AG20443 (cell line): ENCODE measurements at places on chromosomes 5 and 9.

DNA sequence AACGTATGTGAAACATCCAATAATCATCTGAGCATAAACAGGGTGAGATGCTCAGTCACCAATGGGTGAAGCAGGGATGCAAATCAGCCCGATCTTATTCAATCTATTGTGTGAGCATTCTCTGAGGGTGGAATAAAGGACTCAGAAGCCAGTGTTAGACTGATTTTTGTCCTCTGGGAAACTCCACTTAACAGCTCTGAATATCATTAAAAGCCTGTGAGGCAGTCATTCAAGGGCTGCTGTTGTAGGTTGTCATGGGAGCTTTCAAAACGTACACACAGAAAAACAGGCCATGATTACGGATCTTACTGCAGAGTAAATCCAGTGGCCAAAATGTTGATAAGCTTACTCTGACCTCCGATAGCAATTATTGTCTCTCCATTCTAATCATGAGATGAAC, 266.5 kb upstream of the EFNA5 start:
- DNase-seq: no peak

DNA sequence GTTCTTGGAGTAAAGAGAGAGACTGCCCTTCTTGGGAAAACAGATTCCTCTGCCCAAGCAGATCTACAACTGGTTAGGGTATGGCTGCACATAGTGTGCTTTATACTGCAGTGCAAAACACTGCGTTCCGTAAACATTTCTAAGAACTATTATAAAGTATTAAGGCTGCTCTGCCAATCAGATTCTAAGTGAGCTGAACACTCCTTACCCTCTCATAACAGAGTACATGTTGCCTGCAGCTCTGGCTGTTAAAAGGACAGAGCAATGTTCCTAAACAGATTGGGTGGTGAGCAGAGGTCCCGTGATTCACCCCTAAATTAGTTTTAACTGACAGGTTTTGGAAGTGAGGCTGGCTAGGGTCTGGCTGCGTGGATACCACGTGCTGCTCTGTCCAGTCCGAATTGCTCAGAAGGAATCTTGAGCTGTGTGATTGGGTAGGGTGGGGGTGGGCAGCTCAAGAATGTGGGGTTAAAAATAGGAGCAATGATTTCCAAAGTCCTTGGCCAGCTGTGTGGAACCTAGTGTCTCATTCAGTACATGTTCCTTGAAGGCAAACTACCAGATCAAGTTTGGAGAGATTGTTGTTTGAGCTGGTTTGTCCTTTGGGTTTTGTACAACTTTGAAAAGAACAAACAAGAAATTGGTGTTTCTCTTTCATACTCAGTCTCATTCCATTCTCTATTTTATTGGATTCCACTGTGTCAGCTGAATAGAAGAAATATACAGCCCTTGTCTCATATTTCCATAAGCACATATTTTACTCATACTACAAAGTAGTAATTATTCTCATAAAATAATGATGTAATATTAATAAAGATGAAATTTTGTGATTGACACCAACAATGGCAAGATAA, 497.6 kb upstream of the CD180 start:
- DNase-seq: peak; percentile 70

DNA sequence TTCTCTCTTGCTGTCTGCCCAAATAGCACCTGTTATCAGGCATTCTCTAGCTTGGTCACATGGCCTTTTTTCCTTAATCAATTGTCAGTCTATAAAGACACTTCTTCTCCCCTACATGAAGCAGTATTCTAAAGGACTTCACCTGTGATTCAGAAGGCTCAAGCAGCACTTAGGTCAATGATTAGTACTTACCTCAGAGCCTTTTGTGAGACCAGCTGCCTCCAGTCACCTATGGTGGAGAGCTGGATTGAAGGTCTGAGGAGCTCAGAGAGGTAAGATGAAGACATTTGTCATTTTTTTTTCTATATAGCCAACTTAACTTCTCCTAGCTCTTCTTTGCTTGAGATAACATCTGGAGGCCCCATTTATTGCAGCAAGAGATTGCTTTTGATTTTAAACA, 278.3 kb upstream of the PCSK5 start:
- DNase-seq: no peak

GRCh38 chr9:76707510-76707909, 56.7 kb upstream of the PCA3 start:
- no peak for DNase-seq

DNA sequence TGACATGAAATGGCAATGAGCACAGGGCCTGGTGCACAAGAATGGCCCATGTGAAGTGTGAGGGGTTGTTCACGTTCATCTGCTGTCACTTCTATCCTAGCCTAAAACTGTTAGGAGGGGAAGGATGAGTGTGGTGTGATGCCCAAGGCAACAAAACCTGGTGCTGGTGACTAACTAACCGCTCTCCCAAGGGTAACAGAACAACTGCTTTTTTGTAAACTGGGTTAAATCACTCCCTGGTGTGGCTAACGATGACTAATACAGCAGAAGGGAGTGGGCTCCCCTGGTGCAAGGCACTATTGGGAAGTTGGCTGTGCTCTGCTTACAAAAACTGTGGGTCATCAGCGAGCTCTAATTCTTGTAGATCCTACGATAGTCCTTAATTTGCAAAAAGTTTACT, 103.2 kb upstream of the VCAN start:
- peak; percentile 85 for DNase-seq

- no peak for DNase-seq
Observed at GRCh38 chr9:89515416-89515815, 17.5 kb upstream of the SEMA4D start.

GRCh38 chr9:35643046-35643445, 7.7 kb downstream of the SIT1 start:
- DNase-seq: no peak

- DNase-seq: peak; percentile 46
Observed at GRCh38 chr9:90870621-90871326, 69.2 kb downstream of the SYK start.

- peak; percentile 92 for DNase-seq
Observed at GRCh38 chr5:80082731-80083100, 47.6 kb downstream of the THBS4 start.

GRCh38 chr5:132052520-132052919, 7.9 kb upstream of the IL3 start:
- peak; percentile 5 for DNase-seq

DNA sequence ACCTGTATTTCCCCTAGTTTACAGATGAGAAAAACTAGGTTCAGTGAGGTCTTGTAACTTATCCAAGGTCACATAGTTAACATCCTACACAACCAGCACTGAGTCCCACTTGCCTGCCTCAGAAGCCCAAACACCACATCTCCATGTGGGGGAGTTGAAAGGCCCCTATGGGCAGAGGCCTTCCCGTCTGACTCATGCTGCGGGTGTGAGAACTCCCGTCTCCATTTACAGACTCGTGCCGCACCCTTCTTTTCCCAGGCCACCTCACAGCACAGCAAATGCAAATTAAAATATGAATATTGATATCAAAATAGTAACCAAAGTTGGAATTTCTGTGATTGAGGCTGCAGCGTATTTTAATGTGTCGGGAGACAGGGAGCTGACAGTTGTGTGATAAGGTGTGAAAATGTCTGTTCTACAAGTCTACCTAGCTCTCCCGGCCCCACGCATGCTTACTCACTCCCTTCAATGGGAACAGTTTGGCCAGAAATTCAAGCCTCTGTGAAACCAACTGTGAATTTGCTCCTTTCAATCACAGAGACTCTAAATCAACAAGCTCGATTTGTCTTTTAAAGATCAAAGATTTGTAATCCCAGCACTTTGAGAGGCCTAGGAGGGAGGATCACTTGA, 90.1 kb downstream of the CRB2 start:
- DNase-seq: no peak

- peak; percentile 69 for DNase-seq
Observed at GRCh38 chr5:6714226-6715041, 1.2 kb downstream of the TENT4A start.

GRCh38 chr9:78778861-78779374, 482.0 kb downstream of the PSAT1 start:
- no peak for DNase-seq

GRCh38 chr5:131186561-131187256, 16.0 kb downstream of the LYRM7 start:
- DNase-seq: no peak

GRCh38 chr5:67793418-67793817, 422.1 kb upstream of the PIK3R1 start:
- no peak for DNase-seq

DNA sequence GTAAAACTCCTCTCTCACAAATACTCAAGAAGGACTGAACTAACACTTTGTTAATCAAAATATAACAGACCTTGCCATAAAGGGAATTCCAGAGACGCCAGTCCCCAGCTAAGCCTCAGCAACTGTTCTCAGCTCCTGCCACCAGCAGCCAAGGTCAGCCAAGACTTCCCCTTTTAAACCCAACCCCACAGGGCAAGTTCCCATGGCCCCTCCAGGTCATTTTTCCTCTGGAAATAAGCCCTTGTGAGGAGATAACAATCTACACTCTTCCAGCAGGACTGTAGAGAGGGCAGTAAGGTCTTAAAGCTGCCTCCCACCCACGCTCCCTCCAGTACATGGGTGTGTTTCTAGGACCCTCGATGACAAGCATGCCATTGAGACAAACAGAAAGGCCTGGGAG, 78.3 kb downstream of the DPYSL3 start:
- no peak for DNase-seq

GRCh38 chr5:10564838-10565784, 1.2 kb downstream of the ANKRD33B start:
- peak; percentile 27 for DNase-seq

DNA sequence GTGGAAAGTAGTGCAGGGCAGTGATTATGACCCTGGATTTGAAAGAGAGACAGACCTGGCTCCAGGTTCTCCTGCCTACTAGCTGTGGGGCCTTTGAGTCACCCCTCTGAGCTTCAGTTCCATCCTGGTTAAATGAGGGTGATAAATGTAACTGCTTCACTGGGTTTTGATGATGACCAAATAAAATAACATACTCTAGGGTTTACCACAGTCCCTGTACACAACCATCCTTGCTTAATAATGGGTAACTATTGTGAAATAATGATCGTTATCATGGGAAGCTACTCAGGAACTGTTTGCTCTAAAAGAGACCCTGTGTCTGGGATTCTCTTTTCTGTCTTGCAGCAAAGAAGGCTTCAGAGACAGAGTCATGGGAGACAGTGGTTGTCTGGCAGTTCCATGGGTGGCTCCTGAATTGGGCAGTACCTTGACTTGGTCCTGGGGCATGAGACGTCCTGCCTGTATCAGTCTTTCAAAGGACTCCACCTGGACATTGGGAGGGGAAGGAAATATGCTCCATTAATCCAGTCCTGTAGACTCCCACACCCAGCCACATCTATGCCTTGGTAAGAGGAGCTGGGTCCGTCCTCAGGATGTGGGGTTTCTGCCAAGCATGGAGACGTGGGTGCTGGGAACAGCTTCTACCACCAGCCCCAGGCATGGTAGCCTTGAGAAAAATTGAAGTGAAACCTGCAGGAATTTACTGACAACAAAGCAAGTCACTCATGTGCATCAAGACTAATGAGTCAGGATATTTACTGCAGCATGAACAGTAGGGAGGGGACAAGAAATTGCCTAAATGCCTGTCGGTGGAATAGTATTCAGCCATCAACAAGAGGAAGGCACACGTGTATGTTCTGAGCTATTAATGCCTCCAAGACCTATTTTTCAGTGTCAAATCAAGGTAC, 23.4 kb downstream of the AKNA start:
- DNase-seq: peak; percentile 64

GRCh38 chr5:9013147-9013546, 532.7 kb downstream of the SEMA5A start:
- DNase-seq: no peak

DNA sequence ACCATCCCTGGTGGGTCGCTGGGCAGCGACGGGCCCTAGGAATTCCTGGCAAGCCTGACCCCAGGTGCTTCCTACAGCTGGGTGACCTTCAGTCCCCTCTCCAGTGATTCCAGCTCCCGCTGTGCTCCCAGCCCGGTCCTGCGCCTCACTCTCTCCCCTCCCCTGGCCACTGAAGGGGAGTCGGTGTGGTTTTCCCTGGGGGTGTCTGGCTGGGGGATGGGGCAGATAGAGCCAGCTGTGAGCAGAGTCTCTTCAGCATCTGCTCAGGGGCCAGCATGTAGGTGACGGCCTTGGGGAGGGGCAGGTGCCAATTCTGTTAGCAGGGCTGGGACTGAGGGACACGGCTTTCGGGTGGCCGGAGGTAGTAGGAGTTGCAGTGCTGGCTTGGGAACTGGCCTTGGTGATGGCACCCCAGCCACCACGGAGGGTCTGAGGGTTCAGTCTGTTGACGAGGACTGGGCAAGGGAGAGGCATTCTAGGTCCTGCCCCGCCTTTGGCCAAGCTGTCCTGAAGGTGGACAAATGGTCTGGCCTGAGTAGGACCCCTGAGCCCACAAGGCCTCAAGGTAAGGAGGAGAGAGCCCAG, 3.2 kb downstream of the GPSM1 start:
- DNase-seq: no peak

- DNase-seq: no peak
Observed at GRCh38 chr9:136024286-136024685, 63.1 kb upstream of the UBAC1 start.

DNA sequence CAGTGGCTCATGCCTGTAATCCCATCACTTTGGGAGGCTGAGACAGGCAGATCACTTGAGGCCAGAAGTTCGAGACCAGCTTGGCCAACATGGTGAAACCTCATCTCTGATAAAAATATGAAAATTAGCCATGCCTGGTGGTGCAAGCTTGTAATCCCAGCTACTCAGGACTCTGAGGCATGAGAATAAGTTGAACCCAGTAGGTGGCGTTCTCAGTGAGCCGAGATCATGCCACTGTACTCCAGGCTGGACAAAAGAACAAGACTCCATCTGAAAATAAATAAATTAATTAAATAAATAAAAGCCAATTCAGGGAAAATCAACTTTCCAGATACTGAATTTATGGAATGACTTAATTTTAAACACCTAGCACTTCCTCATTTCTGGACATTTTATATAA, 1722.1 kb downstream of the MAT2B start:
- DNase-seq: no peak

DNA sequence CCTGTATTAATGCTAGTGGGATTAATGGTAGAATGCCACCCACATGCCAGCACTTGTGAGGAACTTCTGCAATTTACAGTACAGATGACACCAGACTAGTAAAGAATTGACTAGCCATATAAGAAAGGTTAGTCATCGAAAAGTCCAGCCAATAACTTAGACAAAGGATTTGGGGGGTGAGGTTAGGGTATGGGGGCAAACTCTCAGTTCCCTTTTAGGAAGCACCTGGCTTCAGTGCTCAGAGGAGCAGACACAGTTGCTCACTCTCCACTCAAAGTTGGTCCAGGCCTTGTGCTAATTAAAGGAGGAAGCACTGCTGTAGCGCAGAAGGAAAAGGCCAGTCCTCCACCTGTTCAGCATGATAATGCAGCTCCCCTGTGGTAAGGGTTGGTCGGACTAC, 25.2 kb downstream of the TGFBR1 start:
- no peak for DNase-seq

DNA sequence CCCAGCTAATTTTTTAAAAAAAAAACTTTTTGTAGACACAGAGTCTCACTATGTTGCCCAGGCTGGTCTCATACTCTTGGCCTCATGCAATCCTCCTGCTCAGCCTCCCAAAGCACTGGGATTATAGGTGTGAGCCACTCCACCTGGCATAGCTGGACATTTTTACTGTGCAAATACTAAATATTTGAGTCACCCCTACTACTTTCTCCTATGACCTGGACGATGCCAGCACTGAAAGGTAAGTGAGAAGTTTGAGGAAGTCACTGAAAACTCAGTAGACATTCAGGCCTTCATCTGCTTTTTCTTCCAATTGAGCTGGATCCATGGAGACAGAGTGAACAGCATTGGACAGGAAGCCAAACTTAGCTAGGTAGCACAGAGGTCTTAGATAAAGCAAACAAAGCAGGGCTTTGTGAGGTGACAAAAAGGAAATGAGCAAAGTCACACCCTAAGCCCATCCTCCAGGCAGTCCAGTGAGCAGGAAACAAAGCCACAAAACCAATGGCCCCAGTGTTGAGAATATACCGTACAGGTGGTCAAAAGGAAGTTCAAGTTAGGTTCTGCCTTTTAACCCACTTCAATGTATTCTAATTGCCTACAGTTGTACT, 192.6 kb upstream of the RASA1 start:
- DNase-seq: no peak
